ENCODE measurements at places on chromosomes 1 and 21. TPM values are rescaled to one million over a fixed set of nuclear protein-coding genes. Genes with fewer than 3 reads are reported as not detected.

- no peak for DNase-seq
These were observed 87.4 kb downstream of the DHRS3 start for GRCh38 chr1:12530462-12531178.

DNA sequence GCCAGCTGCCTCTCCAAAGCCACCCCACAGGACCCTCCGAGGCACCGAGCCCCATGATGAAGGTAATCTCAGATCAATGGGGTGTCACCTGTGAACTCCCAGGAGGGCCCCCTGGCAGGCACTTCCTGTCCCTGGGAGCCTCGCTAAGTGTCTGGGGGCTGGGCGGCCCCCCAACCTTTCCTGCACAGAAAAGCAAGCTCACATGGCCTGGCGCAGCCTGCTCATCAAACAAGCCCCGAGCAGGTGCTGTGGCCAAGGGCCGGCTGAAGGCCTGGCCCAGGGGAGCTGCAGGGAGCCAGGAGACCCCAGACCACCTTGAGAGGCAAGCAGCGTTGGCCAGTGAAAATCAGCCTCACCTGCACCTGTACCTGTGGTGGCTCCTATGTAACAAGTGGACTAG lies 2.9 kb downstream of the RIPK4 start:
- no peak for DNase-seq

The RGSL1 gene
- not detected for total RNA-seq

GRCh38 chr1:198889101-198889500 lies 250.3 kb downstream of the PTPRC start:
- no peak for DNase-seq

The OPRD1 gene
- not detected for total RNA-seq

DNA sequence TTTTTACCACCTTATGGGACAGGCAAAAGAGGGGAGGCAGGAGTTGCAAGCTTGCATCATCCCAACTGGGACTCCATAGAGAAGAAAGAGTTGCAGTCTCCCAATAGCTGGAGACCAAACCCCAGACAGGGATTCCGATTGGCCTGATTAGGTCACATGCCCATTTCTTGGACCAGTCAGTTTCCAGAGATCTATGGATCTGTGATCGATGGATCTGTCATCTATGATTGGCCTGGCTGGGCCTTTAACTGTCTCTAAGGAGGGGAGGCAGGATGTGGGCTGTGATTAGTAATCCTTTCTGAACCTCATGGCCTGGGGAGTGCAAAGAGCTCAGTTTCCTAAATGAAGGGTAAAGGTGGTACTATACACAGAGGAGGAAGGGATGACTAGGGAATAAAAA lies 252.1 kb downstream of the MATN1 start:
- DNase-seq: no peak

The DTL gene
- 0.71 TPM for total RNA-seq

DNA sequence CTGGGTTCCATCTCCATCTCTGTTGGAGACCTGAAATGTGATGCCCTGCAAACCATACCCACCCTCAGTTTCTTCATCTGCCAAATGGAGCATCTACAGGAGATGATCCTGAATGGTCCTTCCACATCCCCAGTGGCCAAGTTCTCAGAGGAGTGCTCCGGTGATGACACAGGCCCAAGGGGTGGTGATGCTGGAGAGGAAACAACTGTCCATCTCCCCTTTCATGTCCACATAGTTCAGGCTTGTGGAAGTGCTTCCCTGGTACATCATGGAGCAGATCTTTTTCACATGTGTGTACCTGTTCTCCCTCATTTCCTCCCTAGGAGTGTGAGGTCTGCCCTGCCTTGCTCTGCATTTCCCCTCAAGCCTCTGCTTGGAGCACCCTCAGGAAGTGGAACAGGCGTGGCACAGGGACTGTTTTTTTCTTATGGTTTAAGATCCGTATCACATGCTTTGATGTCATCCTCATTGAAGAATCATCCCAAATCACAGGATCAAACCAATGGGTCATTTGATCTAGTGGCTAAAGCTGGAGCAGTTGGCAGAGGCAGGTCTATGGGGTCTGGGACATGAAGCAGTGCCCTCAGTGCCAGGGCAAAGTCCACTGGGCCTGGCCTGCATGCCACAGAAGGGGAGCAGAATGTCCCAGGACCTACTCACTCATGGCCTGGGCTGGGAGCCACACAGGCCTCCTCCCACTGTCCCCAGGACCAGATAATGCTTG lies 8.2 kb upstream of the TRIM63 start:
- DNase-seq: no peak

DNA sequence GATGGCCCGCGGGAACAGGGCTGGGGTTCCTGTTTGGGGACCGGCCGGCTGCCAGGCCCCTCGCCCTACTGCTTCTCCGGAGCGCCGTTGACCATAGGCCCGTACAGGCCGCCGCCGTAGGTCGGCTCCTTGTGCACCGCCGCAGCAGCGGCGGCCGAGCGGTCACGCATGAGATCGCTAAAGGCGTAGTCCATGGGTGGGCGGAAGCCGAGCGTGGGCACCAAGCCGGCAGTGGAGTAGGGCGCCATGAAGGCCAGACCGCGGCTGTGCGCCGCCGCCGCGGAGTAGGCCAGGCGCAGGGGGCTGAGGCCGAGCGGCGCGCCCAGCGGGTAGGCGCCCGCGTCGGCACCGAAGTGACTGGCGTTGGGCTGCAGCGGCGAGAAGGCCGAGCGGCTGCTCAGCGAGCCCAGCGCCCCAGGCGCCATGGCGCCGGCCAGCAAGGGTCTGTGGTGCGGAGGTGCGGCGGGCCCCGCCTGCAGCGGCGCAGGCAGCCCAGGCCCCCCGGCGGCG lies 4.6 kb downstream of the DMRTA2 start:
- DNase-seq: no peak

GRCh38 chr1:46081619-46082018 lies 50.8 kb downstream of the PIK3R3 start:
- no peak for DNase-seq

- no peak for DNase-seq
These were observed 146.8 kb upstream of the DMRTA2 start for GRCh38 chr1:50570066-50570468.

The CCDC185 gene
- 0.12 TPM for total RNA-seq

The RASSF5 gene
- 10.0 TPM for total RNA-seq

GRCh38 chr1:229159668-229160544 lies 111.0 kb upstream of the RAB4A start:
- no peak for DNase-seq
